ENCODE measurements at places on chromosomes 7 and 10.

GRCh38 chr10:1467334-1468076, 269.8 kb downstream of the ADARB2 start:
- no peak for DNase-seq

DNA sequence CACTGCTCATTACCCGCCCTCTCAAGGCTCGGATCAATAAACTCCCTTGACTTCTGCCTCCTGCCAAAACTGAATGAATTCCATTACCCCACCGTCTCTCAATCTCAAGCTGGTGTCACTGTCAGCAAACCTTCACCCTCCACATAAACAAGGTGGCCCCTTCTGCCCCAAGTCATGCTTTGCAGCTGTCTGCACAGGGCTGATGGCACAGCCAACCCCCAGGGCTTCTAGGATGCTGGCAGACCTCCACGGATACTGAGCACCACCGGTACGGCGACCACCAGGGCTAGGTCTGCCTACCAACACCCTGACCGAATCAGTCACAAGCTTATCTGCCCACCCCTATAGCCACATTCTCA, 46.1 kb downstream of the PARD3 start:
- DNase-seq, result no peak

GRCh38 chr10:77034240-77034639, 603.4 kb downstream of the KCNMA1 start:
- DNase-seq, result no peak

DNA sequence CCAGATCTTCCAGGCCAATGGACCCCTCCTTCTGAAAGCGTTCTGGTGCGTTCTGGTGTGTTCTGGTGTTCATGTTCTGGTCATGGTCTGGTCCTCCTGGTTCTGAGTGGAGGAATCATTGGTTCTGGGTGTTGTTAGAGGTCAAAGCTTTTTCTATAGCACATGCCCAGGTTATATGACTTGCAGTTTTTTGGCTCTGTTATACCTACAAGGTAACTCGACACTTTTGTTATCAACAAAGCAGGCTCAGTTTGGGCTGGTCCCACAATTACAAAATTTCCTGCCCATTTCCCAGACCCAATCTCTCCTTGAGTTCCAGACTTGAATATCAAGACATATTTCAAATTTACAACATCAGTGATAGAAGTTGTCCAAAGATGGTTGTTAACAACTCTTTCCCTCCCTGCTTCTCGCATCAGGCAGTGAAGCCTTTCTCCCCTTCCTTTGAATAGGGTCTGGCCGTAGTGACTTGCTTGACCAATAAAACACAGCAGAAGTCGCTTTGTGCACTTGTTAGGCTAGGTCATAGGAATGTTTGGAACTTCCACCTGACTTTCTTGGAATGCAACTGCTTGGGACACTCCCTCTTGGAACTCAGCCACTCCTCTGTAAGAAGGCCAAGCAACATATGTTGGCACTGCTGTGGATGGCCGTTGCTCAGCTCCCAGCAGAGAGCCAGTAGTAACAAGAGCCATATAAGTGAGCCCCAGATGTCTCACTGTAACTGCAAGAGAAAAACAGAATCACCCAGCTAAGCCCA, 83.1 kb upstream of the STEAP1B start:
- DNase-seq, result peak; percentile 84

GRCh38 chr10:9707216-9707615, 1310.5 kb upstream of the CELF2 start:
- DNase-seq, result no peak

- DNase-seq, result peak; percentile 51
Measured at GRCh38 chr10:31004611-31005193, 27.0 kb downstream of the ZNF438 start.

DNA sequence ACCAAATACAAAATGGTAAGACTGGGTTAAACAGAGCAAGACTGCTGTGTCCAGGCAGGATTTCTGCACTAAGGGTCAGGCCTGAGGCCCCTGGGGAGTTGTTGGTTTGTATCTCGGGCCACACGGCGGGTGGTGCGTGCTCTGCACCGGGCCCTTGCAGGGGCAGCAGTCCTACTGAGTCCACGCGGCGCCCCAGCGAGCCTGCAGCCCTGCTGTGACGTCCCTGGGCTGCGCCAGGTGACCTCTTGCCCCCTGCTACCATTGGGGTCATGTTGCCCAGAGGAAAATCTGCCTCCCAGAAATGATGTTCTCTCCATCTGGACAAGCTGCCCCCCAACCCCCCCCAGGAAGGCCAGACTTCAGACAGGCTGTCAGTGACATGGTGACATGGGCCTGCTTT, 281.5 kb downstream of the CELF2 start:
- no peak for DNase-seq

DNA sequence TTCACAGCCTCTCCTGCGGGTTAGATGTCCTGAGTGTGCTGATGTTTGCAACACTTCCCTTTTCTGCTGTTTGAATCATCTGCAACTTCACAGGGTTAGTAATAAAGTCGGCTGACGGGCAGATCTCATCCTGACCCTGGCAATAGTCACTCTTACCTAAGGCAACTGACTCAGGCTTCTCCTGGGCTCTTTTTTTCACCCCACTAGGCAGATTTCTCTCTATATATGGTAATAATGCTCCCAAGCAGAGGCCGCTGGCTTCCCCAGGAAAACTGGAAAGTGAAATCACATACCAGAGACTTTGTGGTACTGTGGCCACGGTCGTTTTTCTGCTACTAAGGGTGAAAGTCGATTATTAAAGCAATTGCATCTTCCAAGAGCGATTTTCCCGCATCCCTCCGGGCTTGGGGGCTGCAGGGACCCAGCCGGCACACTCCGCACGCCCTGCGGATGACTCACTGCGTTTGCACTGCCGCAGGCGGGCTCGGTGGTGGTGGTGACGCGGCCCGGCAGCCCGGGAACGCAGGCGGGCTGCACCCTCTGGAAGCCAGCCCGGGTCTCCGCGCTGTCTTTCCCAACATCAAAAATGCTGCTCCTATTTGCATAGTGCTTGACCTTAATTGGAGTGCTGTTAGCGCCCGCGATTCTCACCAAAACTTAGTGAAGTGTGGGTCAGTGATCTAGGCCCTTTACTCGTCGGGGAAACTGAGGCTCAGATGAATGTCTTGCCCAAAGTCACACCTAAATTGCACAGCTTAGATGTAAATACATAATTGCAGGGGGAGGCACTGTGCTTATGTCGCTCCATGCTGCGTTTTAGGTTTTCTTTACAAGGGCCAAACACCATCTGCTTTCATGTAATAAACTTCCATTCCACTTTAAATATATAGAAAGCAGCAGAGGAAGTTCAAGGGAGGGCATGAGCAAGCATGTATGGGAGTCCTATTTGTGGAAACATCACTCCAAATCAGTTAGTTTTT, 47.6 kb upstream of the ITGB1 start:
- peak; percentile 96 for DNase-seq

DNA sequence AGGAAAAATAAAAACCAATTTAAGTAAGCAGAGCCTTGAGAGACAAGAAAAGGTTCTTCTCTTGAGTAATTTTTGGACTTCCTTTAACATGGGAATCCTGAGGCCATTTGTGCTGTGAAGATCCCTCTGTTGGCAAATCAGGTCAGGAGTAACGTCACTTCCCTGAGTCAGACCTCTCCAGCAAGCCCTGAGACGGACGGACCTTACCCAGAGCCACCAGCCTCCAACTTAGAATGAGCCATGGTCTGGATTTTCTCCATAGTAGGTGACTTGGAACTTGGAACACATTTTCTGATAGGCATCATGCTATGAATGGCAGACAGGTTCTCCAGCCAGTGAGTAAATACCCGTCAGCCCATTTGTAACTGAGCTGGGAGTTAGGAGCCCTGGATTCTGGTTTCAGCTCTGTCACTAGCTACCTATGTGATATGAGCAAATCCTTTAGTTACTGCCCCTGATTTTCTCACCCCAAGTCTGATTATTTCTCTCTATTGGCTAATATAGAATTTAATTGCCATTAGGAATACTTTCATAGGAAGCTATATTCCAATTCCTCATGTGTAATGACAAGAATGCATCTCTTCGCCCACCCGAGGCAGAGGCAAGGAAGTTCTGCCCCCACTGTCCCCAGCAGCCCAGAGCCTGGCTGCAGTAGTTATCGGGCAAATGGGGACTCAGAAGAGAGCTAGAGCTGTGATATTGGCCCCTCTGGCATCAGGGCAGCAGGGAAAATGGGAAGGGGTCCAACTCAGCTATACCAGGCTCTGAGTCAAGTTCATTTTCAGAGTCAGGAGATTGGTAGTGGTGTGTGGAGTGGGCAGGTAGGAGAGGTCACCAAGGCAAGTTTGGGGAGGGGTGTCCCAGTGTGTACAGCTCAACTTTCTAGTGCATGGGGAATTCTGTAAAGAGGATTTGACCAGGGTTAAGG, 153.7 kb upstream of the AGK start:
- DNase-seq, result no peak

GRCh38 chr7:125195156-125195555, 265.5 kb upstream of the POT1 start:
- no peak for DNase-seq

DNA sequence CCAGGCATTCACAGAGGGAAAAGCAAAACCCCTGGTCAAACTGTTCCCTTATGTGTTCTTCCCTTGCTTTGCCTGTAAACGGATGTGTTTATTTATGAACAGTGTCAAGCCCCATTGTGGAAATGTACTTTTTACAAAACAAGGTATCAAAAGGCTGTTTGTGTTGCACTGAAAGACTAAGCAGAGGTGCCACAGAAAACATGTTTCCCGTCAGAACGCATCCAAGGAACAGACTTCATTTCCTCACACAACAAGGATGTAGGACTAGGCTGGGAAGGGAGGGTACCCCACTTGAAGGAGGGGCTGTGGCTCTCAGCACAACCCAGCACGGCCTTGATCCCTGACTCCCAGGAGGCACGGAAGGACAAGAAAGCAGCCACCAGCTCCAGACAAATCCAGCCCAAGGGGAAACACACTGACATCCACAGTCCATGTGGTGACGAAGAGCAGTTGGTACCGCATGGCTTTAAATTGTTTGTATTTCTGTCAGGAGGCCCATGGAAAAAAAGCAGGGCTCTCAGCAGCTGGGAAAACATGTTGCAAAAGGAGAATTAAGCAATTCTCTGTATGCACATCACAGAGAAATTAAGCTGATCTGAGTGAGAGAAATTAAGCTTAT, 85.6 kb downstream of the RNF216 start:
- DNase-seq, result no peak

DNA sequence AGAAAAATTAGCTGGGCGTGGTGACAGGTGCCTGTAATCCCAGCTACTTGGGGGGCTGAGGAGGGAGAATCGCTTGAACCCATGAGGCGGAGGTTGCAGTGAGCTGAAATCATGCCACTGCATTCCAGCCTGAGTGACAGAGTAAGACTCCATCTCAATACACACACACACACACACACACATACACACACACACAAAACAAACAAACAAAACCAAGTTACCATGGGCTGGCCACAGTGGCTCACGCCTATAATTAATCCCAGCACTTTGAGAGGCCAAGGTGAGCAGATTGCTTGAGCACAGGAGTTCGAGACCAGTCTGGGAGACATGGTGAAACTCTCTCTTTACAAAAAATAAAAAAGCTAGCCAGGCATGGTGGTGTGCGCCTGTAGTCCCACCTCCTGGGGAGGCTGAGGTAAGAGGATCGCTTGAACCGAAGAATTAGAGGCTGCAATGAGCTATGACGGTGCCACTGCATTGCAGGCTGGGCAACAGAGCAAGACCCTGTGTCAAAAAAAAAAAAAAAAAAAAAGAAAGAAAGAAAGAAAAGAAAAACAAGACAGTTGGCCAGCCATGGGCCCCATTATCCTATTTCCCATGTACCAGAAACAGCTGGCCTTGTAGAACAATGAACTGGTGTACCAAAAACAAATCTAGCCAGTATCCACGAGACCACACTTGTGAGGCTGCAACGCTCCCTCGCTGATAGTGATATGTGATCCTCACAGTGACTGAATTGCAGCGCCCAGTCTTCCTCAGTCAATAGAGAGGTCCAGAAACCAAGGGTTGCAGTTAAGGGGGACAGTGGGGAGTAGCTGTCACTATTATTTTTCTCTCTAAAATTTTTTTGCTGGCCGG, 6.6 kb upstream of the AGFG2 start:
- no peak for DNase-seq

- no peak for DNase-seq
Measured at GRCh38 chr10:76297358-76297757, 865.9 kb downstream of the LRMDA start.
